ENCODE measurements at places on chromosomes 4 and X.

- DNase-seq, result no peak
Measured at GRCh38 chrX:16594490-16594889, 55.5 kb upstream of the S100G start.

DNA sequence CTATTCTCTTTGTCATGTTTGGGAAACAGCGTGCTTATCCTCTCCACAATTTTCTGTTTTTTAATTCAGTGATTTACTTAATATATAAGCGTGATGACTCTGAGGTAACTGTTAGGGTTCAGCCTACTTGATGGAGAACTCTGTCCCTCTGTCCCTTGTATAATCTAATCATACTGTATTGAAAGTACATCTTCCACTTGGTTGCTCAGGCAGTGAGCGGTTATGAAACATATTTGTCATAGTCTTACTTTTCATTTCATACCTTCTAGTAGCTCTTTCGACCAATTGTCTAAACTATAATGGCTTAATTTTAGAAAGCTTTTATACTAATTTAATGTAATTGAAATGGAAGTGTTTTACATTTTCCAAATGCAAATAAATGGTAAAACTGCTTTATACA, 469.0 kb downstream of the TLL1 start:
- DNase-seq, result no peak

- DNase-seq, result no peak
Measured at GRCh38 chr4:38811297-38811696, 6.7 kb upstream of the TLR1 start.

GRCh38 chr4:11669156-11669555, 240.5 kb upstream of the HS3ST1 start:
- no peak for DNase-seq

DNA sequence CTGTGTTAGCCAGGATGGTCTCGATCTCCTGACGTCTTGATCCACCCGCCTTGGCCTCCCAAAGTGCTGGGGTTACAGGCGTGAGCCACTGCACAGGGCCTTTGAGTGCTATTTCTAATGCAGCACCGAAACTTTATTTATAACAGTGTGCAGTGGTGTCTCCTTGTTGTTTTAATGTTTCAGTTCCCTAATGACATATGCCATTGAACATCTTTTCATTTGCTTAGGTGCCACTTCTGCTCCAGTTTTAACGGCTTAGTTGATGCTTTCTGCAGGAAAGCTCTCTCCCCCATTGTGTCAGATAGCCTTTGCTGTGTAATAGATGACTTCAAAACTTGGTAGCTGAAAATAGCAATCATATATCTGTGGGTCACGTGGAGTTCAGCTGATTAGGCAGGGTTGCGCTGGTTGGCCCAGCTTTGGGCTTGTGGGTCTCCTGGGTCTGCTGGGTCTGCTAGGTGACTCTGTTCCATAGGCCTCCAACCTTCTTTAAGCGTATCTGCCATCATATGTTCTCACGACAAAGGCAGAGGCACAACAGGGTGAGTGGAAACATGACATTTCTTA, 76.4 kb upstream of the SHISA3 start:
- no peak for DNase-seq

DNA sequence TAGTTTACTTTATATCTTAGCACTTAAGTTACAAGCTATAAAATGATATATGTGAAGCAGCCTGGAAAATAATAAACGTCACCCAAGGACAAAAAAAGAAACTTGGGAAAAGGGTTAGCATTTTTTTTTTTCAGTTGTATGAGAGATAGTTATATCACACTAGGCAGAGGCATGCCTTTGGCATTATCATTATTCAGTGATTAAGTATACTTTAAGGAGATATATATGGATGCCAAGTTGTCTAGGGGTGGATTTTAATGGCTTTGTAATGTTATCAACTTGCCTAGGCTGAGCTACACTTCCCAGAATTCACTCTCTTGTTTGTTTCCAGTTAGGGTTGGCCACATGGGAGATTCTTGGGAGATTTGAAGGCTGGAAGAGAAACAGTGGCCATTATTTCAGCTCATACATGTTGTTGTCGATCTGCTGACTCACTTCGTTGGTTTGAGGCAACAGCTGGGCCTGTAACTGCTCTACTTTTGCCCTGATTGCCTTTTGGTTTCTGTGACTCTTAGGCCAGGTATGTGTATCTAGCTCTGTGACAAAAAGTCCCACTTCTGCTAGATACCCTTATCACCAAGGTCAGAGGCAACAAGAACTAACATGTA, 11.5 kb upstream of the SRPX start:
- DNase-seq, result no peak

- no peak for DNase-seq
Measured at GRCh38 chrX:153966841-153967535, 4.6 kb downstream of the HCFC1 start.
